ENCODE measurements at places on chromosomes 2 and 18.
A peak's percentile ranks its signal among the peaks of the same experiment; 100 is the strongest.

GRCh38 chr2:16727256-16727655 lies 61.6 kb upstream of the CYRIA start:
- no peak for DNase-seq

DNA sequence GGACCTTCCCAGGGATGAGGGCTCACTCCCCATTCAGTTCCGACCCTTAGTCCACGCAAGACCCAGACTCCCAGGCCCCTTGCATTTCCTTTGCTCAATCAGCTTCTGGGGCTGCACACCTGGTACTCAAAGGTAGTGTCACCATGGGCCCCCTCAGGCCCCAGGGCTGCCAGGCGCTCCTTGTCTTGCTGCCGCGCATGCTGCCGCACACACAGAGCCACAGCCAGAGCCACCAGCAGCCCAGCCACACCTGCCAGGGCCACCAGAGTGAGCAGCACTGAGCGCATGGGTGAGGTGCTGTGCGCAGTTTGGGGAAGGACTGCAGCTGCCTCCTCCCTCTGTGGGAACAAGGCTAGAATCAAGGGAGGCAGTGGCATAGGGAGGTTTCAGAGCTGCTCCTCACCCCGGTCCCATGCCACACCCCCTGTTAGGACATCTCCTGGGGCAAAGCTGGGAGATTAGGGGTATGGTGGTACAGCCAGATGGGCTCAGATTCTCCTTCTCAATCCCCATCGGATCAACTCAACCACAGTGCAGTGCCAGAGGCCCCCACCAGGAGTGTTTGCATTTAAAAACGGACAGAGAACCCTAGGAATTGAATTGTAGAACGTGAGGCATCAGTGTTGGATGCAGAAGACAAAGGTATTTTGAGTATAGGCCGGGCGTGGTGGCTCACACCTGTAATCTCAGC lies 11.3 kb downstream of the PTPRN start:
- no peak for DNase-seq

GRCh38 chr2:76415821-76416220 lies 705.1 kb upstream of the GCFC2 start:
- no peak for DNase-seq

- no peak for DNase-seq
Measured at GRCh38 chr2:201093573-201093972, 21.8 kb downstream of the NDUFB3 start.

- no peak for DNase-seq
Measured at GRCh38 chr18:56574861-56575260, 63.5 kb downstream of the TXNL1 start.

- DNase-seq, result no peak
Measured at GRCh38 chr2:122670897-122671296, 915.4 kb downstream of the TSN start.

- no peak for DNase-seq
Measured at GRCh38 chr2:233003658-233004555, 9.1 kb downstream of the NGEF start.

GRCh38 chr2:31207790-31208189 lies 9.5 kb downstream of the CAPN14 start:
- no peak for DNase-seq

DNA sequence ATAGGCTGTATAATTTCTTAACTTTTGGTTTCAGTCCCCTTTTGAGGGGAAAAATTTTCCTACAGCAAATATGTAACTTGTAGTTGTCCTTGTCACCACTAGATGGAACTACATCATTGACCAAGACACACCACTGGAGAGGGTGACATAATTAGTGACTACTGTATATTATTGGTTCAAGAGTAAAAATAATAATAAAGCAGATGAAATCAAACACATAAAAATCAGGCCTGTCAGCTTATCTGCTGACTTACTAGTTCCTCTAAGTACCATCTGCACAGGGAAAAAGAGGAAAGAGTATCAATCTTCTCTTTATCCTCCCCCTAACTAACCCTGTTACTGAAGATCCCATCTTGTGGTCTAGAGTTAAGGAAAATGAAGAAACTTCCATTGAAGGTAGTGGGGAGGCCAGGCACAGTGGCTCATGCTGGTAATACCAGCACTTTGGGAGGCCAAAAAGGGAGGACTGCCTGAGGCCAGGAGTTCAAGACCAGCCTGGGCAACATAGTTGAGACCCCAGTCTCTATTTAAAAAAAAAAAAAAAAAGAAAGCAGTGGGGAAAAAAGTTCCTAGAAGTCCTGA lies 29.6 kb upstream of the ENOSF1 start:
- DNase-seq, result no peak

DNA sequence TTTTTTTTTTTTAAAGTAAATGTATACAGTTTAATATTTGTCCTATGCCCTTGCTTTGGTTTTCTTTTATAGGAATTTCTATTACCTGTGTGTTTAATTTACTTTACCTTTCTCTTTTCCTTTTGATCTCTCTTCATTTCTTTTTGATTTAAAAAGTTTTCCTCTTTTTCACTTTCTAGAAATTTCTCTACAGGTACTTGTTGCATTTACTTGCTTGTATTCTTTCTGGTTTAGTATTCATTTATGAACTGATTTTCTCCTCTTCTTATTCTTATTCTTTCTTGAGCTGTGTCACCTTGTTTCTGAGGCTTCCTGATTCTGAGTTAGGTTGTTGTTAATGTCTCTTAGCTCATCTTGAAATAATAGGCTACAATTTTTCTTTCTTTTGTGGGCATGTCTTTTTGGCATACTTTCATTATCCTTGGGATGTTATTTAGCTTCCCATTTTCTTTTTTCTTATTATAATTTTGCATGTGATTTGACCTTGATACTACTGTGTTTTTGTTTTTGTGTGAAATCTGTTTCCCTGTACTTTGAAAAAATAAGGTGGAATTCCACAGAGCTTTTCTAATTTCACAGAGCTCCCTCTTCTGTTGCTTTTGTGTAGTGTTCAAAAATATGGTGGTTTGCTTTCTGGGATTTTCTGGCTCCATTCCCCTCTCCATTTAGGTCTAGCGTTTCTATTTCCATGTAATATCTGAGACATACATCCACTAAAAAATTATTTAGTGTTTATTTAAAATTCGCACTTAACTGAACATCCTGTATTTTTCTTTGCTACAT lies 25.5 kb upstream of the ALMS1 start:
- no peak for DNase-seq

GRCh38 chr2:79446313-79446712 lies 66.5 kb upstream of the CTNNA2 start:
- no peak for DNase-seq

DNA sequence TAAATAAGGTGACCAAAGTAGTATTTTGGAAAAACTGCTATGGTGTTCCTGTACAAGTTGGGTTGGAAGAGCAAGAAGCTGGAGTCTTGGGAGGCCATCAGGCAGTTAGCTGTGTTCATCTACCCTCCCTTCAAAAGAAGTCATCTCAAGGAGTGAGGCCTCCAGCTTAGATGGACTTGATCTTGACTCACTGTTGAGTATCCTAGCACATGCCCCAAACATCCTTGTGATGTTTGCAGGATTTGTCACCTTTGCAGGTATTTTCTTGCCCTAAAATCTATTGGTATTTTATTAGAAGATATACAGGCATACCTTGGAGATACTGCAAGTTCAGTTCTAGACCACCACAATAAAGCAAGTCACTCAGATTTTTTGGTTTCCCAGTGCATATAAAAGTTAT lies 30.2 kb downstream of the RNMT start:
- DNase-seq, result no peak

DNA sequence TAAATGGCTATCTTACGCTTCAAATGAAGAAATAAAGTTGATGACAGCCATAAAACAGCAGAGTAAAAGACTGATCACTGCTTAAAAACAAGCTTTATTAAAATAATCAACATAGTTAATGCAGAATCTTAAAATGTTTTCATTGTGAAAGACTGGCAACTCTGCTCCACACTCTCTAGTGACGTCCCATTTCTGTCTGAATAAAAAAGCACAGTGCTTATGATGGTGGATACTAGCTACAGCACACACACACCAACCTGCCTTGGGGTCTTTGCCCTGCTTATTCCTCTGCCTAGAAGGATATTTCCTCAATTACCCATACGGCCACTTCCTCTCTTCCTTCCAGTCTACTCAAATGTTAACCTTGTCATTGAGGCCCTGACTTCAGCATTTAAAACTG lies 19.1 kb downstream of the C1D start:
- DNase-seq, result no peak

DNA sequence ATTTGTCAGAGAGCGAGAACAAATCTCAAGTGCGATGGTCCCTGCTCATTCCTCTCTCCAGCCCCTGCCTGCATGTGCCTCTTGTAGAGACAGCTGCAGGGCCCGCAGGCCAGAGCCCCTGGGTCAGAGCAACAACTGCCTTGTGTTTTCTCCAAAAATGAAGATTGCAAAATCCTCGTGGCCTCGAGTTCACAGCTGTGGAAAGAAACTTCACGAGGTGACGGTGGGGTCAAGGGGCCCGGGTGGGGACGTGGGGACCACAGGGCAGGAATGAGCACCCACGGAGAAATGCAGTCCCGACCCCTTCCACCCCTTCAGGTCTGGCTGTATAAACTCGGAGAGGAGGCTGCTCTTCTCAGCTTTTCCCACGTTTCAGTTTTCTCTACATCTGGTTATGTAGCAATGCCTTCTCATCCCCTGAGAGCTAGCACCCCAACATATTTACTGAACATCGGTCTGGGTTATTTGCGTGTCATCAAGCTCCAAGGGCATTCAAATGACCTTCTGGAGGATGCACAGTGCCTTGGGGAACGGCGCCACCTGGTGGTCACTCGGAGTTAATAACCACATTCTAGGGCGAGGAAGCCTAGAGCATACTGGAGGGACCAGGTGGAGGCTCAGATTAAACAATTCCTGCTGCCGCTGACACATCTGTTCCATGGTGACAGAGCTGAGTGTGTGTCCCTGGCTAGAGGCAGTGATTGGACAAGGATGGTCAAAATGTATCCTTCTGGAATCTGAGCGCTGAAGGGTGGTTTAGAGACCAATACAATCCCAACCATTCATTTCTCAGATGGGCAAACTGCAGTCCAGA lies 91.4 kb upstream of the CYRIA start:
- DNase-seq, result peak; percentile 59

DNA sequence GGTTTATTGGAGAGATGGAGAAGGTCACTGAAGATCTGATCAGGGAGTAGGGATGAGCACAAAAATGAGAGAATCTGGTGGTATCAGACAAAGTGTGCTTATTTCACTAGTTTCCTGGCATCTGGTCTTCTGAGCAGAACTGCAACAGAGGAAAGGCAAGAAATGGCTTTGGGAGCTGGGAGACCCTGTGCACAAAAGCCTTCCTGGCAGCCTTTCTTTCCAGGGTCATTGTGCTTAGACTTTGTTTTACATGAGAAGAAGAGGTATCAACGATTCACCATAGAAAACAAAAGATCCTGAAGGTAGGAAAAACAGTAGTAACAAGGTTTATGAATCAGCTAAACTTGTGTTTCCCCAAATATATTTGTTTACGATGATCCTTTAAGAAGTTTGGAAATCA lies 162.9 kb downstream of the CNTNAP5 start:
- DNase-seq, result no peak

DNA sequence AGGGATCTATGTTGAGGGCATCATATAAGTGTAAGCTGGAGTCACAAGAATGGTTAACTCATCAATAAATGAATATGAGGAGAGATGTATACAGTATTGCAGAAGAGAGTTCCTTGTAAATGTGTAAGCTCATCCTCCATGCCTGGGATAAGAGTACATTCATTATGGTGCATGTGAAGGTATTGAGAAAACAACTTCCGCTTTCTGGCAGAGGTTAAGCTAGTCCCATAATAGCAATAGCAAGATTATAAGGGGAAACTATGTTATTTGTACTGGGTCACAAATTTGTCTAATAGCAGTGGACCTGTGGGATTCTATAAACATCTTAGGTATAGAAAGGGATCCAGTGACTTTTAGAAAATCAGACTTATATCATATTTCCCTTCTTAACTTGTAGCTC lies 44.1 kb downstream of the SCN2A start:
- DNase-seq, result no peak

DNA sequence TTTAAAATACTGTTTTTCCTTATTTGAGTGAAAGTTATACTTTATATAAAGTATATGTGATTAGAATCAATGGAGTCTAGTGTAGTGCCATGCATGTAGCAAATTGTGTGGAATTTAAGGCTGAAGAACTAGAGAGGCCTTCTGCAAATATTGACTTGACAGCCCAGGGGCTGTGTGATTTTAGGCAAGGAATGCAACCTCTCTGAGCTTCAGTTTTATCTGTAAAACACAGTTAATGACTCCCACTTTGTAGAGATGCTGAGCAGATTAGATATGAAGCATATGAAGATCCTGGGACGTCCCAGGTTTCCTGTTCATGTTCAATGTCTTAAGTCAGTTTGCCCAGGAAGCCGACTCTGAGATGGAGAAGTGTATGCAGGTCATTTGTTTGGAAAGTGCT lies 83.4 kb upstream of the LTBP1 start:
- no peak for DNase-seq

GRCh38 chr2:8009010-8009597 lies 672.8 kb upstream of the ID2 start:
- no peak for DNase-seq

DNA sequence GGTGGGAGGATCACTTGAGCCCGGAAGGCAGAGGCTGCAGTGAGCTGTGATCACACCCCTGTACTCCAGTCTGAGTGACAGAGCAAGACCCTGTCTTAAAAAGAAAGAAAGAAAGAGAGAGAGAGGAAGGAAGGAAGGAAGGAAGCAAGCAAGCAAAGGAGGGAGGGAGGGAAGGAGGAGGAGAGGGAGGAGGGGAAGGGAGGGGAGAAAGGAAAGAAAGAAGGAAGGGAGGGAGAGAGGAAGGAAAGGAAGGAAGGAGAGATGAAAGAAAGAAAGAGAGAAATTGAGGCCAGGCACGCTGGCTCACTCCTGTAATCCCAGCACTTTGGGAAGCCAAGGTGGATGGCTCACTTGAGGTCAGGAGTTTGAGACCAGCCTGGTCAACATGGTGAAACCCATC lies 2.3 kb upstream of the NCKAP1 start:
- no peak for DNase-seq

- DNase-seq, result no peak
Measured at GRCh38 chr2:111676291-111676822, 207.6 kb downstream of the ANAPC1 start.

- DNase-seq, result no peak
Measured at GRCh38 chr2:98605076-98605475, 3.2 kb downstream of the COA5 start.

DNA sequence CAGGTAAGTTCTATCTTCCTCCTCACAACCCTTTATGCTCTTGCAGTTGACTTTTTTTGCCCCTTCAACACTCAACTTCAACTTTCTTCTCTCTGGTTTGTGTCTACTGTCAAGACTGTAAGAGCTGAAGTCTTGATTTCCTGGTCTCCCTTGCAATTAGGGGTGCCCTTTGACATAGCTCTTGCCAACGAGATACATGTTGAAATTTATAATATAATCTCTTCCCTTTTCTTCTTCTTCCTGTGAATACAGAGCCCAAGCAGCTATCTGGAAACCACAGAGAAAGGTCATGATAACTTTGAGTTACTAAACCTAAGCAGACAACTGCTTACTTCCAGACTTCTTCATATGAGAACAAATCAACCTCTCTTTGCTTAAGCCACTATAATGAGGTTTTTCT lies 163.5 kb downstream of the MC4R start:
- DNase-seq, result no peak

- no peak for DNase-seq
Measured at GRCh38 chr2:54876764-54877163, 153.3 kb downstream of the EML6 start.

- no peak for DNase-seq
Measured at GRCh38 chr2:2328848-2329247, 2.2 kb downstream of the MYT1L start.

- no peak for DNase-seq
Measured at GRCh38 chr2:99862566-99862965, 279.8 kb downstream of the AFF3 start.

- no peak for DNase-seq
Measured at GRCh38 chr2:40115894-40116293, 336.0 kb downstream of the SLC8A1 start.

- no peak for DNase-seq
Measured at GRCh38 chr18:47403317-47403716, 151.9 kb upstream of the SKOR2 start.
